ENCODE measurements at places on chromosomes 6 and 20.

DNA sequence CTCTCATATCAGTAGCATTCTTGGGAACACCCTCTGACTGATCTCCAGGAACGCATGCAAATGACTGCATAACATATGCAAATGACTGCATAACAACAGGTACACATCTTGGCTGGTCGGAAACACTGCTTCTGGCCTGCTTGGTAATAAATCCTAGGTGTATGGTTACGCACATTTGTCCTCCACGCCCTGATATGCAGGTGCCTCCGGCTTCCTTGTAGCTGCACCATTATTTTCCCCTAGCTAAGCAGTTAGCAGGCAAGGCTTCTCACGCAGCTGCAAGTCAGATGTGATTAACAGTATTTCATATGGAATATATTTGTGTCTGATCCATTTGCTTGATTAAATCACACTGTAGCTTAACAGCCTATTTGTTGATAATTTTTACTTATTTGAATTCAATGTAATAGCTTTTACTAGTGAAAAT, 5.9 kb downstream of the RPS6KA2 start:
- DNase-seq, result no peak

GRCh38 chr6:150417899-150418826, 49.4 kb downstream of the IYD start:
- peak; percentile 88 for DNase-seq

DNA sequence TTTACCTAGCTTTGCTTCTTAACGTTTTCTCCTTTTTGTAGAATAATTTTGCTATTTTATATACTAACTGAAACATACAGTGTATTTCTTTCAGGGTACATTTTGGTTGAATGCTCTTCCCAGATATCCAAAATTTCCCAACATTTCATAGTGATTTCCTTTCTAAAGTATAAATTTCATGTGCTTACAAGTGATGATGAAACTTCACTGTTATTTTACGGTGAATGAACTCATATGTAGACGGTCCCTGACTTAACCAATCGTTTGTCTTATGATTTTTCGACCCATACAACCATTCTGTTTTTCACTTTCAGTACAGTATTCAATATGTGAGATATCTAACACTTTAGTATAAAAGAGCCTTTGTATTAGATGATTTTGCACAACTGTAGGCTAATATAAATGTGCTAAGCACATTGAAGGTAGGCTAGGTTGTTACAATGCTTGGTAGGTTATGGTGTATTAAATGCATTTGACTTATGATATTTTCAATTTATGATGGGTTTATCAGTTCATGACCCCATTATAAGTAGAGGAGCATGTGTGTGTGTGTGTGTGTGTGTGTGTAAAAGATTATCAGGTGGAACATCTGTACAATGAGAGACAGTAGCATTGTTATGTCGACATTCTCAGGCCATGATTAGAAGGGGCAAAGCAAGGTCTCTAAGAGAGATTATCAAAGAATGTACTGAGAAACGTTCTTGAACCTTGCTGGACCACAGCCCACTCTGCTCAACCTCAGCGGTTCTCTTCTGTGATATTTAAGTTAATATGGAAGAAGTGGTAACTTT, 20.9 kb downstream of the HIVEP1 start:
- no peak for DNase-seq

DNA sequence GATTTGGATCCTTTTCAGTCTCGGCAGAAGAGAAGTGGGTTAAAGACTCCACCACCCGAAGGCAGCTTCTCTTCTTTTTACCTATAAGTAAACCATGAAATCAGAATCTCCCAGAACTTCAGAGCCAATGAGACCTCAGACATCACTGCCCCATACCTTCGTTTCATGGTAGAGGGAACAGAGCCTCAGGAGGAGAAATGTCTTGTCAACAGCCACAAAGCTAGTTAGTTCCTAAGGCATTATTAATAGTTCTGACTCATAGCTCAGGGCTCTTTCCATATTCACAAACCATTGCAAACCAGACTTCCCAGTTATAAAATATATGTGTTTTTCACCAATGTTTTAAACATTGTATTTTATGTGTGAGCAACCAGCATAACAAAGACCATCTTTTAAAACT, 118.7 kb upstream of the RIPOR2 start:
- peak; percentile 79 for DNase-seq

DNA sequence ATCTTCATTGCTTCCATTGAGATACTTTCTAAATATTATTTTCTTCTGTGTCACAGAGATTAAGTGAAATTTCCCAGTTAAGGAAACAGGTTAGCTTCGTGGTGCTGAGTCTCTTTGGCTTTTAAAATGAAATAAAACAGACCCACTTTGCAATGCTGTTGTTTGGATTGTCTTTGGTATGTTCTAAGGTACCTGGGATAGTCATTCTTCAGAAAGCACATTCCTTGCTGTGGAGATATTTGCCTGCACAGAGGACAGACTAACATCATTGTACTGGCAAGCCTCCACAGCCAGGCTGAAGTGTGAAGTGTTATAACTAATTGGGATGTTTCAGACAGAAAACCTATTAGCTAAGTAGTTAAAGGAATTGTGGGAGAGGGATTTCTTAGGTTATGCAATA, 148.8 kb upstream of the EPHA7 start:
- no peak for DNase-seq

- DNase-seq, result no peak
Measured at GRCh38 chr6:163501026-163501425, 86.5 kb downstream of the QKI start.

DNA sequence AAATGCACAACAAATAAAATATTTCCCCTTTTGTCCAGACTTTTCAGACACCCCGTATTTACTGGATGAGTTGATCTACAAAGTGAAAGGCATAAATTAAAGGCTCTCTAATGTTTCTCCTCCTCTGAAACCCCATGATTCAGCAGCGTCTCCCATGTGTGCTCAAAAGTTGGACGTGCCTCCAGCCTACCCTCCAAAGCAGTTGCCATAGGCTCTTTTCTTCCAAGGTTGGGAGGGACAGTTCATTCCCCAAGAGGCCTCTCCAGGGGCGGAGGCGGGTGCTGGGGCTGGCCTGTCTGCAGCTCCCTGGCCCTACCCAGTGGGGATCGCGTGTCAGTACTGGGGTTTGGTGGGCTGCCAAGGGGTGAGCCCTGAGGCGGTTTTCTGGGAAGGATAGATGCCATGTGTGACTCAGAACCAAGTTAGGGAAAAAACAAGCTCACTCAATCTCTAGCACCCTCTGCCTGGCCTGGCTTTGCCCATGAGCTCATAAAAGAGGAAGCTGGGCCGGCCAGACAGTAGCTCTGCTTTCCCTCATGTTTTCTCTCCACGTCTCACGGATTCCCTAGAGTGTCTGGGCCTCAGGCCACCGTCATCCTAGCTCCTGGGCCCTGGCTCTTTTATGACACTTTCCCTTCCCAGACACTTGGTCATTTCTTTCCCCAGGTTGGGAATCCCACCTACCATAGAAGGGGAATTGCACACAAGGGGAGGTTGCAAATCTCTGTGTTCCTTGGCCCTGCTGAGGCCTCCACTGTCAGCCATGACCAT, 8.0 kb upstream of the IER3 start:
- peak; percentile 100 for DNase-seq

GRCh38 chr6:44651604-44652003, 264.1 kb downstream of the CDC5L start:
- no peak for DNase-seq

DNA sequence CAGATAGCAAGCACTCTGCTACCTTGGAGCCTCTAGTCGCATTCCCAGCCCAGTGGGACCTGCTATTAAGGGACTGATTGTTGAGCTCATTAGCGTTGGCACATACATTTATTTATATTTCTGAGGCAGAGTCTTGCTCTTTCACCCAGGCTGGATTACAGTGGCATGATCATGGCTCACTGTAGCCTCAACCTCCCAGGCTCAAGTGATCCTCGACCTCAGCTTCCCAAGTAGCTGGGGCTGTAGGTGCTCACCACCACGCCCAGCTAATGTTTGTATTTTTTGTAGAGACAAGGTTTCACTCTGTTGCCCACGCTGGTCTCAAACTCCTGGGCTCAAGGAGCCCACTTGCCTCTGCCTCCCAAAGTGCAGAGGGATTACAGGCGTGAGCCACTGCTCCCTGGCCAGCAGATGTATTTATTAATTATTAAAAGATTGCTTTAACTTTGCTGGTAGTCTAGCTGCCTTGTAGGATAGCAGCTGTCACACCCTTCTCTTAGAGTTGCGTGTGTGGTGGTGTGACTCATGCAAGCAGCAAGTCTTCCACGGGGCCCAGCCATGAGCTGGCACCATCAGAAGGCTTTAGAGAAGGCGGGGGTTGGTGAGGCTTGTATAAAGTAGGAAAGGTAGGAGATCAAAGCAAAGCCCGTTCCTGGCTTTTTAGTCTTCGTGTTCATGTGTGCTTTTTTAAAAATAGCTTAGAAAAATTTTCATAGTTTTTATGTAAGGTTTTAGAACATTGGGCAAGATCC, 16.5 kb downstream of the ACTR5 start:
- peak; percentile 80 for DNase-seq

DNA sequence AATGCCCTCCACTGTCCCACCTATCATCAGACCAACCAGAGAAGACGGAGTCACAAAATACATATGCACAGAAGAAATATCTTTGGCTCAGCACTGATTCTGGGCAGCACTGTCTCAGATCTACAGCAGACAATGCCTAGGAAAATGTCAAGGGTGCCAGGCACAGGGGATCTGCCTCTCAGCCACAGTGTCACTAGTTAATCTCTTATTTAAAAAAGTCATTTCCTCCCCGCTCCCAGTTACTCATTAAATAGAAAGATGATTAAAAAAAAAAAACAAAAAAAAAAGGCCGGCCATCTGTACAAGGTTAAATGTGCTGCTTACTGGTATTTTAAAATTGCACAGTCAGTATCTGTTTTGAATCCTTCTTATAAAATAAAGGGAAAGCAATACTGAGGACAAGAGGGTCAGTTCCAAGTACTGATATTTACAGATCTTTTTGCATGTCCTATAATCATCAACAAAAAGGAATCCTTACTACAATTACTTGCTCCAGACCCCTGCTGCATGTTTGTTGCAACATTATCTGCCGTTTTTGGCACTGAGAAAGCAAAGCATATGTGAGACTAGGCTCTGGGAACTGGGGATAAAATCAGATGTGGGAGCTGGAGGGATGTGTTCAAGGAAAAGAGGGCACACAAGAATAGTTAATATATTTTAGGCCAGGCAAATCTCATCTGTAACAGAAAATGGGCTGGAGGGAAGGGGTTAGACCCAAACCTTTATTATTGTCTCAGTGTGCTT, 299.3 kb downstream of the KIF16B start:
- no peak for DNase-seq
